ENCODE measurements at places on chromosomes 7 and 10. TPM values are rescaled to one million over a fixed set of nuclear protein-coding genes. Genes with fewer than 3 reads are reported as not detected.

The SHLD2 gene
- 21.4 TPM for total RNA-seq

The PRRT4 gene
- not detected for total RNA-seq

The HYAL4 gene
- not detected for total RNA-seq

The C10orf105 gene
- total RNA-seq = not detected

The HPSE2 gene
- total RNA-seq = not detected
